Activated CD8-positive, alpha-beta memory T cell treated with anti-CD3 and anti-CD28 coated beads for 1 hour (primary cell): ENCODE measurements at places on chromosomes 12 and 14.

- DNase-seq: no peak
These were observed 16.5 kb downstream of the NPC2 start for GRCh38 chr14:74476607-74477006.

GRCh38 chr12:76234741-76235140 is 113.5 kb downstream of the BBS10 start:
- DNase-seq: no peak

GRCh38 chr14:103078860-103079587 is 5.0 kb upstream of the LBHD2 start:
- DNase-seq: no peak

DNA sequence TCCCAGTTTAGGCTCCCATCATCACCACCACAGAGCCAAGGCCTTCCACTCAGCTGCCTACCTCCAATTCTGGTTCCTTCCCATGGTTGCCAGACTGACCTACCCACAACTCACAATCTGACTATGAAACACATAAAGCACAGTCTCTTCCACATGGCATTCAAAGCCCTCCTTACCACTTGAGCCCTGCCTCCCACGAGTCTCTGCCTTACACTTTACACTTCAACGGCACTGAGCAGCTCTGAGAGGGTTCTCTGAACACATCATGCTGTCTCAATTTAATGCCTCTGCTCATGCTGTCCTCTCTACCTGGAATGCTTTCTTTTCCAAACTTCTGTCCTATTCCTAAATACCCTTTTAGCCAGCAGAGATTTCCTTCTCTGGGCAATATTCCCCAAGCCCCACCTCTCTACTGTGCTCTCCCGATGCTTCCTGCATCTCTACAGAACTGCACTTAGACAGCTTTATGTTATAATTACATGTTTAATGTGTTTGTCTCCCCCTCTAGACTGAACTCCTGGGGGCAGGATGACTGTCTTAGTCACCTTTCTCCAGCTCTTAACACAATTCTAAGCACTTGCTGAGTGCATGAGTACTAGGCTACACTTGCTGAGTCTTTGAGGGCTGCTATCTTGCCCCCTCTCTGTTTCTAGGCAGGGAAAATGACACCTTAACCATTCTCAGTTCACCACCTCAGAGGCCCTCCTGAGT is 23.5 kb downstream of the FMNL3 start:
- DNase-seq: no peak

GRCh38 chr14:105337966-105338741 is 23.6 kb downstream of the PACS2 start:
- no peak for DNase-seq

- DNase-seq: no peak
These were observed 25.0 kb upstream of the GALNT9 start for GRCh38 chr12:132354211-132354981.

DNA sequence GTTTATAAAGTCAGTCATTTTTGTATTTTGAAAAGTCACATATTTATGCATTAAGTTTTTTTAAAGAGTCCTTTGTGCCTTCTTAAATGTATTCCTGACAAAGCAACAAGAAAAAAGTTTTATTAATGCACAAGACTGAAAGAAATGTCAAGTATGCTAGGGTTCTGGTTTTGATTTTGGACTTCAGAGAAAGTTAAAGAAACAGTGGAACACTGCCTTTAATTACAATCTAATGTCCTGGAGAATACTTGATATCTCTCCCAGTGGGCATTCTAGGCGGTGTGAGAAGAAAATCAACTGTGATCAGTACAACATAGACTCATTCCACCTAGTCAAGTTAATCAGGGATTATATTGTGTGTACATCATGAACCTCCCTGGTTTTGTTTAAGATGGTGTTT is 49.9 kb downstream of the PRICKLE1 start:
- DNase-seq: no peak

DNA sequence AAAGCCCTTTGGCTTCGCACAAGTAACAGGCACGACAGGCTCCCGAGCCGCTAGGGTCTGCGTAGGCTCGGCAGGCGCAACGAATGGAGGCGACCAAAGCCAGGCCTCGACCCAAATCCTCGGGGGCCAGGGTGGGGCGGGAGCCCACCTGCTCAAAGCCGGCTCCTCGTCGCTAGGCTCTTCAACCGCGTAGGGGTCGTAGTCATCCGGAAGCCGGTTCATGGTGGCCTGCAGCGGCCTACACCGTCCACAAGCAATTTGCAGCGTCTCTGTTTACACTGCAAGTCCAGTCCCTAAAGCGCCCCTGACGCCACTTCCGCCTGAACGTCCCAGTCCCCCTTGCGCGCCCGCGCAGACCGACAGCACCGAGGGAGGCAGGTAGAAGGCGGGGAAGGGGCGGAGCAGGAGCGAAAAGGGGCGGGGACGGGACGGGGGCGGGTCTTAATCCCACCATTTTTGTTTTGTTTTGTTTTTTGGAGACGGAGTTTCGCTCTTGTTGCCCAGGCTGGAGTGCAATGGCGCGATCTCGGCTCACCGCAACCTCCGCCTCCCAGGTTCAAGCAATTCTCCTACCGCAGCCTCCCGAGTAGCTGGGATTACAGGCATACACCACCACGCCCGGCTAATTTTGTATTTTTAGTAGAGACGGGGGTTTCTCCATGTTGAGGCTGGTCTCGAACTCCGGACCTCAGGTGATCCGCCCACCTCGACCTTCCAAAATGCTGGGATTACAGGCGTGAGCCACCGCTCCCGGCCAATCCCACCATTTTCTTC is at the start of gene EAPP:
EAPP (minus strand) TSS at position 295 of the 774 bp plus-strand sequence; CDS start at position 222, 73 bp downstream.
- DNase-seq: peak; percentile 83

DNA sequence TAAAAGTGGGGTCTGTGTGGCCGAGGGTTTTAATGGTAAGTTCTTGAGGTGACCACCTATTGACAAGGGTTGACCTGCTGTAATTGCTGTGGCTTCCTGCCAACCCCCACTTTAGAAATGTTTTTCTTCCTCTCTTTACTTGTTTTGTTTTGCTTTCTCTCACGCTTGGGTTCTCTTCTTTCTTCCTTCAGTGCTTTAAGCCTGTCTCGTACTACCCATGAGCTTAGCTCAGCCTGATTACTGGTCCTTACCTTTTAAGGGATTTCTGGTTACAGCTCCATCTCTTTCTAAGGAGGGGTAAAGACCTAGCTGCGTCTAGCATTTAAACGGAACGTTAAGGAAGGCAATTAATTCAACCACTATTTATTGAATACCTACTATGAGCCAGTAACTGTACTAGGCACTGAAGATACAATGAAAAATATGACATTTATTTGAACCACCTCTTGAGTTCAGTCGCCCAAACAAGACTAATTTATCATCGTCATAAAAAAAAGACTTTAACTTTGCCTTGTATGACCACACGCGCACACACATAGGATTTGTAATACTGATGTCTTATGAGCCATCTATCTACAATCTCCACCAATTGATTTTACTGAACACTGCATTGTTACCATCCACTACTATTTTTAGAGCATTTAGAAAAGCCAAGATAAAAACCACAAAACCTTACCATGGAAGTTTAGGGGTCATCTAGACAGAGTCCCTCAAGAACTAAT is 888 bp upstream of the PPP1R12A start:
- no peak for DNase-seq

- DNase-seq: no peak
These were observed 190.4 kb downstream of the NTF3 start for GRCh38 chr12:5622280-5622679.

DNA sequence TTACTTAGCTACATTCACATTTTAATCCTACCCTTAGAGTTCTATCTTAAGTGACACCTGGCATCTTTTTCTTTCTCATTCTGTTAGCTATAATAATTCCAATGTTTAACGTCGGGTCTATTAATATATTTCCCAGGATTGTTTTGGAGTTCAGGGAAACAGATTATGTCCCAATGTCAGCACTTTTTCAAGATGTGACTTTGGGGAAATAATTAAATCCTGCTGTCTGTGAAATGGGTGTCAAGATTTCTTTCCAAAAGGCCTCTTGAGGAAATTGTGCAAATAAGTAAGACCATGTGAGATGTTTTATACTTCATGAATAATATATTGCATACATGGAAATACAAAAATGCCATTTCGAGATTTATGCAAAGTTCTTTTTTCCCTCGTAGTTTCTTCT is 887.6 kb upstream of the SEL1L start:
- DNase-seq: no peak

DNA sequence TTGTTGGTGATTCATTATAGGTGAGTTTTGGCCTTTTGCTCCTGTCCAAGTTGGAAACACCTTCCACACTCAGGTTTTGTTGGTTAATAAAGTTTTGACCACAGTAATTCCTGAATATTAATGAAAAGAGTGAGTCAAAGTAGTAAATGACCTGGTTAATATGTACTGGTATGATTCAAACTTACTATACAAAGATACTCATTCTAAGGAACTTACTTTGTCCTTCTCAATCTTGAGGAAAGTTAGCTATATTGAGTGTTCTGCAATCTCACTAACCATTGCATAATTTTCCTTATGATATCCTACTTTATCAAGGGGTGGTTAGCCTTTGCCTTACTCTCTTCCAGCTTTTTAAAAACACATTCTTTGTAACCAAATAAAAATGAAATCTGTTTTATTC is 20.9 kb upstream of the HECTD1 start:
- DNase-seq: no peak

DNA sequence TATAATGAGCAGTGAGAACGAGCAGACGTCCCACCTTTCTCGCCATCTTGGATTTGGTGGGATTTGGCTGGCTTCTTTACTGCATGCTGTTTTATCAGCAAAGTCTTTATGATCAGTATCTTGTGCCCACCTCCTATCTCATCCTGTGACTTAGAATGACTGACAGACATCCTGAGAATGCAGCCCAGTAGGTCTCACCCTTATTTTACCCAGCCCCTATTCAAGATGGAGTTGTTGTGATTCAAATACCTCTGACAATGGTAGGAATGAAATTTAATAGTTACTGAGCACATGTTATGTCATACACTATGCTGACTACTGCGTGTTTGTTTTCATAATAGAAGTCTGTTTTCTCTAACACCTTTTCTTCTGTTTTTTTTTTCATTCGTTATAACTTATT is 1.9 kb downstream of the TMTC3 start:
- no peak for DNase-seq

DNA sequence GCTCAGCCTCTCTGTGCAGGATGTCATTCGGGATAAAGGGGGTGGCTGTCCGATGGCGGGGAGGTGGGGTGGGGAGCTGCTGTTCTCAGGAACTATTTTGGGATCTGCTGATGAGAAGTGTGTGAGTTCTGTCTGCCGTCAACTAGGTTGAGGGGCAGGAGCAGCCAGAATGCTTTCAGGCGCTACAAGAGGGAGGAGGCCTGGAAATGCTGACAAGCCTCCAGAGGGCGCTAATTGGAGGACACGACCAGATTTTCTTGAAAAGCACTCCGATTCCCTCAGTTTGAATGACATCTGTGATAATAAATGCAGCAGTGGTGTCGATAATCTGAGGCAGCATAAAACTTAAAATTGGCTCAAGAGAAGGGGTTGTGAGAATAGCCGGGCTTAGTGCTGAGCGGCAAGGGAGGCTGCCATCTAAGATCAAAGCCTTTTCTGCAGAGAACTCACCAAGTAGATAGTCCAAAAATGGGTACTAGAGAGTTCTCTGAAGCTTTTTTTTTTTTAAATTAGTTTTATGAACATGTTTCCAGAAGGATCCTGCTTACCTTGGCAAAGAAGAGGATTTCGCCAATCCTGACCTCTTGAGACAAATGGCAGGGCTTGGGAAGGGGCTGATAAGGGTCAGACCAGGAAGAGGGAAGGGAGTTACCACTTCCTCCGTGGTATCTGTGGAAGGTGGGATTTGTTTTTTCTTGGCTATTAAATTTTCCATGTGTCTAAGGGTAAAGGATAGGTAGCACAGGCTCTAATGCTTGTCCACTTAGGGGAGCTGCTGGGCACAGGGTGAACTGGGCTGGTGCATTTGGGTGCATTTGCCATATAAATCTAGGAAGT is 94.4 kb downstream of the CRACR2A start:
- DNase-seq: no peak

GRCh38 chr12:29888777-29889176 is 105.0 kb upstream of the TMTC1 start:
- no peak for DNase-seq

GRCh38 chr14:92655419-92656201 is 92.8 kb downstream of the LGMN start:
- DNase-seq: no peak

DNA sequence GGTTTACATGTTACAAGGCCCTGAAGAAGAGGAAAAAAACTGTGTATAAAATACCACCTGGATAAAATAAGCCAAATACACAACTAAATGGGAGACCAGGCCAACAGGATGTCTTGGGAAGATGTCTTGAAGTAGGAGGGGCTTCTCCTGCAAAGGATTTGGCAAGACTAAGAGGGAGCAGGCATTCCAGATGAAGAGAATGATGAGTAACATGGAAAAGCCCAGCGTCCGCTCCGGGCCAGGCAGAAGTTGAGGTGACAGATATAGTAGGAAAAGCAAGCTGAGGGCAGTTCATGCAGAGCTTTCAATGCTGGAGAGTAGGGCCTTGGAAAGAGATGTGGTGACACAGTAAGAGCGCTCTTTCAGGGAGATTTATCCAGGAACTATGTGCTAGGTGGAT is 16.1 kb upstream of the EIF4B start:
- DNase-seq: no peak

DNA sequence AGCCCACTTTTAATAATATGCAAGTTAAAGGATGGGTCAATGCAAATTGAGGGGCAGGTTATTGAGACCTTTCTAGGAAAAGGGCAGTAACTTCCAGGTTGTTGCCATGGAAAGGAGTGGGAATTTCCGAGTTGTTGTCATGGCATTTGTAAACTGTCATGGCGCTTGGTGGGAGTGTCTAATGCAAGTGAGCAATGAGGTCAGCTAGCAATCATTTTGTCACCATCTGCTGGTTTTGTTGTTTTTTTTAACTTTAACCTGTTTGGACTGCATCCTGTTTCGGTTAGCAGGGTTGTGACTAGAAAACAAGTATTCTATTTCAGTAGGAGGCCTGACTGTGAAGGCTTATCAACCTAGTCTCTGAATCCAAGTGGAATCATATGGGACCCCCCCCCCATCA is 85.8 kb upstream of the TSPAN11 start:
- no peak for DNase-seq

GRCh38 chr12:60174941-60175340 is 579.1 kb downstream of the SLC16A7 start:
- no peak for DNase-seq

GRCh38 chr12:53074999-53075370 is 4.2 kb downstream of the SPRYD3 start:
- DNase-seq: no peak

GRCh38 chr12:89513544-89513943 is 11.1 kb downstream of the GALNT4 start:
- no peak for DNase-seq

- no peak for DNase-seq
These were observed 19.3 kb downstream of the NFKBIA start for GRCh38 chr14:35385042-35385839.

DNA sequence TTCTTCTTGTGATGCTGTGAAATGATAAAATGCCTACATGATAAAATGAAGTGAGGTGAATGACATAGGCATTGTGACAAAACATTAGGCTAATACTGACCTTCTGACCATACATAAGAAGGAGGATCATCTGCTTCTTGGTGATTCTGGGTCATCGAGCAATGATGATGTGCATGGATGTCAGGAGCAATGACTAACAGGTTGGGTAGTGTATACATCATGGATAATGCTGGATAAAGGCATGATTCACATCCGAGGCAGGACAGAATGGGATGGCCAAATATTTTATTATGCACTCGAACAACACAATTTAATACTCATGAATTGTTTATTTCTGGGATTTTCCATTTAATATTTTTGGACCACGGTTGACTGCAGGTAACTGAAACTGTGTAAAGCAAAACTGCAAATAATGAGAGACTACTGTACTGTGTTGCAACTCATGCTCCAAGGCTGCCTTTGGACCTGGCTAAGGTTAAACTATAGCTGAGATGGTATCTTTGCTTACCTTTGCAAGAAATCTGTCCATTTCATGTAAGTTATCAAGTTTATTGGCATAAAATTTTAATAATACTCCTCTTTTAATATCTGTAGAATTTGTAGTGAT is 7.6 kb upstream of the SLC25A21 start:
- DNase-seq: no peak
